NCI-H2081 (cell line): ENCODE measurements at places on chromosomes 4 and X.

- no peak for DNase-seq
These were observed 55.9 kb downstream of the STARD8 start for GRCh38 chrX:68703369-68703768.

DNA sequence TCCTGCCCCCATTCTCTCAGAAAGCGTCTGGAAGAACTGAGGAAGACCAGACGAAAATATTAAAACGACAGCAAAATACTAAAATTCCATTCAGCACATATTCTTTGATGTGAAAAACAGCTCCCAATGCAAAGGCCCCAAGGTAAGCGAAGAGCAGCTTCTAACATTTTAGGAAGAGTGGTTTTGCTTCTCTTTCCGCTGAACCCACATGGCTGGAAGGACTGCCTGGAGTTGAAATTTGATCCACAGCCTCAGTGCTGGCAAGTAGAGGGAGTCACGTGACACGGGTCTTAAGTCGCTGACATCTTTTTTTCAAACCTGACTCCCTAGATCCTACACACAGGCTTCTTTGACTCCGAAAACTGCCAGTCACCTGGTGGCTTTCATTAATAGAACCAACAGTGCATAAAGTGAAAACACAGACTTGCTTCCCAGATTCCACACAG is at the start of gene FAM13A:
TSS of gene FAM13A (minus strand) at position 233 of the 446 bp plus-strand sequence. CDS start at position 12, 221 bp downstream.
- peak; percentile 77 for DNase-seq

GRCh38 chrX:19342331-19342906 is 1.3 kb upstream of the PDHA1 start:
- DNase-seq = no peak

DNA sequence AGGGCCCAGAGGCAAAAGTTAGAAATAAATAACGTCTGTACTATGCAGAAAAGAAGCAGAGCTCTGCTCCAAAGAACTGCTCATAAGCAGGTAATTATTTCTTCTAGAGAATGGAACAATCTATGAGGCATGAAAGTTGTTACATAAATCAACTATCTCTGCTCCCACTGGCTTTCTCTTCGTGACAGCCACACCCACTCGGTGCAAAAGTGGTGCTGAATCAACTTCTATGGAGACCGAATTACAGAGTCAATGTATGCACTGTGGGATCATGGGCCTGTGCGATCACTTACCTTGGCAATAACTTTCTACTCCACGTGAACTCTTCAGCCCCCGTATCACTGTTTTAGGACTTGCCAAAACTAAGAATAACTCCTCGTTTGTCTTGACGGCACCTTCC is 99.4 kb upstream of the ATXN3L start:
- DNase-seq = no peak
